Activated T-cell treated with anti-CD3 and anti-CD28 coated beads for 4 hours (primary cell): ENCODE measurements at places on chromosomes 6 and 20.

DNA sequence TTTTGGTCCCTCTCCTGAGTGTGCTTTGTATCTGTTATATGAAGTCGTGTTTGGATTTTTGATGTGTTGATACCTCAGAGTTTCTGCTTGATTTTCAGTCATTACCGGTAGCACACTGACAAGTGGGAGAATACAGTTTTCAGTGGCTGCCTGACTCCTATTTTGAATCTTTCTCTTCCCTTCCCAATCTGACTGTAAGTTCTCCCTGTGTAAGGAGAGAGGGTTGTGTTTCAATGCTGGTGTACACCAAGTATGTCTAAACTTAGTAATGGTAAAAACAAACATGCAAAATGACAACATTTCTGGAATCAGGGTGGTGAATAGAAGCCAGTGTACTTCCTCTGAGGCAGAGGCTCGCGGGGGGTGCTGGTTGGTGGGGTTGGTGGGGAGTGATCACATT, 103.4 kb downstream of the HIVEP1 start:
- DNase-seq: no peak

GRCh38 chr20:61434341-61434781, 182.3 kb downstream of the CDH4 start:
- no peak for DNase-seq

- no peak for DNase-seq
These were observed 50.8 kb upstream of the FAM83D start for GRCh38 chr20:38875175-38875993.

- no peak for DNase-seq
These were observed 549.2 kb upstream of the BTBD3 start for GRCh38 chr20:11368499-11368898.

DNA sequence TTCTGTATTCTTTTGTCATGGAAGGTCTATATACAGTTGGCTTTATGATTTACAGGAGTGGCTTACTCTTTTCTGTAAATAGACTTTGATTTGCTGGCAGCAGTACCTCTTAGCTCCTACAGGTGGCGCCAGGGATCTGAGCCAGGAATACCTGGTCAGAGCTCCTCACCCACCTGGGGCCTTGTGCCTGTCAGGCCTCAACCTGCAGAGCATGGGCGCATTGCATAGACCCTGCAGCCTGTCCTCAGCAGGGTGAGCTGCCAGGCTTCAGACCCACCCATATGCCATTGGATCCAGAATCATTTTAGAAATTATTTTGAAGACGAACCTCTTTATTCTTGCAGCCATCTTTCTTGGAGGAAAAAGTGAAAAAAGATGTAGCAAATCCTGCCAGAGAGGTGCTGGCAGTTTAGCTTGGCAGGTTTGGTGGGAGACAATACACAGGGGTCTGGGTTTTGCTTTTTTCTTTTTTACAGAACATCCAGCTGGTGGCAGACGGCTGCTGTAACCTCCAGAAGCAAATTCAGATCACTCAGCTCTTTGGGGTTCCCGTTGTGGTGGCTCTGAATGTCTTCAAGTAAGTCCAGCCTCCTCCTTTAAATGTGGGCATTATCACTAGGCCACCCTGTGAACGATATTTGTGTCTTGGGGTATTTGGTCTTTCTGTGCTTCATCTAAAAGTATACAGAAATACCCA, 149.1 kb downstream of the MTHFD1L start:
- peak; percentile 48 for DNase-seq

GRCh38 chr6:106027758-106028157, 58.4 kb upstream of the PRDM1 start:
- DNase-seq: no peak

DNA sequence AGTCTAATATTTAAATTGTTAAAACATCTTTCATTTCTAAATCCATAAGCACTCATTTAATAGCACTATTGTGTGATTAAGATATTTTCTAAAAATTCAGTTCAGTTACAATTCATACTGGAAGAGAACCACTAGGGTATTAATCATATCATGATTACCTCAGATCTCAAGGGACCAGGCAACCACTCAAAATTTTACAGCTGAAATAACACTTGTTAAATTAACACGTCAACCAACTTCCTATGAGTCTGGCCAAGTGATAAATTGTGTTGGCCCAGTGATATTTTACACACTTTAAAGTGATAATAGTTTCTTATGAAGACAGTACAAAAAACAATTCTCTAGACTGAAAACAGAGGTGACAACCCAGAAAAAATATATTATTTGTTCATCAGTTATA, 869.0 kb upstream of the ADGRB3 start:
- DNase-seq: no peak

DNA sequence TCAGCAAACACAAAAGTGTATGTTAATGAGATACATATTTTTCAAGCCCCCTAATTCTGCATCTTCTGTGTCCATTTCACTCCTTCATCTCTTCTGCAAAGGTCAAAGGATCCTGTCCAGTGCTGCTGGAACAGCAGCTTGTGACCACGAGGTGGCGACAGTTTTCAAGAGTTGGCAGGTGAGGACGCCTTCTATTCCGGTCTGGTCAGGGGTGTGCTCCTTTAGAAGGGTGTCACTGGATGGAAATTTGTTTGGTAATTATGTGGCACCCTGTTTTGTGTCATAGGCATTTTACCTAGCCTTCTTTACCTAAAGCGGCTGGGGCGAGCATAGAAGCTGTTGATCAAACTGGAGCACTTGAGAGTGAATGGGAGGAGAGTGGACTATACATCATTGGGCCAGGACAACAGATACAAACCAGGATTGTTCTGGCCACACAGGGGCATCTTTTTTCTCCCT, 32.9 kb upstream of the ERVFRD-1 start:
- peak; percentile 65 for DNase-seq

- no peak for DNase-seq
These were observed 125.3 kb downstream of the FOXO3 start for GRCh38 chr6:108685970-108686369.

- no peak for DNase-seq
These were observed 46.1 kb upstream of the TMEM217 start for GRCh38 chr6:37303891-37304503.

DNA sequence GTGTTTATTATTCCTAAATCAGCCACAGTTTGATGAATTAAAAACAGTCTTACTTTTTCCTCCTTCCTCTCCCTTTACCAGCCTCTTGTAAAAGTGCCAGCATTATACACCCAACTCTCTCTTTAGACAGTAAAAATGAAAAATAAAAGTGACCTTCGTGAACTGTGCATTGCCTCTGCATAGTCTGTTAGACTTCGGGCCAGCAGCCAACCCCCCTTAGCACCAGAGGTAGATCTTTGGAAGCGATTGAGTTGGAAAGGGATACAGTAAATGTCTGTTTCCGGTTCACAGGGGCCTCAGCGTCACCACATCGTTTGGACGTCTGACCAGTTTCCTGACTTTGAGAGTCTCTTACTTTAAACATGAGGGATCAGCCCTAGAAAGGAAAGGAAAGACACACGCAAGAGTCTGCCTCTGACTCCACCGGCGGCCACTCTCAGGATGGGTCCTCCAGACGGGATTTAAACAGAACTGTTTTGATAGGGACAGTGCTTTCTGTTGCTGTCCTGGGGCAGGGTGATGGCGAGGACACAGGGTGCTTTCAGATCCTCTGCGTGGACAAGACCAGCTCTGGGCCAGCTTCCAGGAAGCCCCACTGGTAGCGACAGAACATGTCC, 206.6 kb upstream of the PREP start:
- DNase-seq: no peak

- DNase-seq: no peak
These were observed 62.7 kb downstream of the TSHZ2 start for GRCh38 chr20:53034899-53035298.

GRCh38 chr20:60570481-60571277, 612.5 kb downstream of the CDH26 start:
- no peak for DNase-seq

- no peak for DNase-seq
These were observed 498.8 kb upstream of the POU3F2 start for GRCh38 chr6:98335594-98335993.

DNA sequence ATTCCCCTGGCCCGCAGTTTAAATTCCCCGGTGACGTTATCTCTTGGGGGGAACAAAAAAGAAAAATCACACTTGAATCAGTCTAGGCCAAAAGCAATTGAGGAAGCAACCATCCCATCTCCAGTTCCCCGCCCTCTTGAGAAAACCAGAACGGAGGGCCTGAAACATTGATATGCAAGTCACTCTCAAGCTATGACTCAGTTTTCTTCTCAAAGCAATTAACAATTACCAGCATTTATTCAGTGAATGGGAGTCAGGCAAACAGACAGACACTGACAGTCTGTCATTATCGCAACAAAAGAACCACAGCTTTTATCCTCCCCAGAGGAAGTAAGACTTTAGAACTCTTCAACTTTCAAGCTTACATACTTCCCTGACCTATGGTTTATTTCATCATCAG, 100.9 kb downstream of the OPRM1 start:
- no peak for DNase-seq

DNA sequence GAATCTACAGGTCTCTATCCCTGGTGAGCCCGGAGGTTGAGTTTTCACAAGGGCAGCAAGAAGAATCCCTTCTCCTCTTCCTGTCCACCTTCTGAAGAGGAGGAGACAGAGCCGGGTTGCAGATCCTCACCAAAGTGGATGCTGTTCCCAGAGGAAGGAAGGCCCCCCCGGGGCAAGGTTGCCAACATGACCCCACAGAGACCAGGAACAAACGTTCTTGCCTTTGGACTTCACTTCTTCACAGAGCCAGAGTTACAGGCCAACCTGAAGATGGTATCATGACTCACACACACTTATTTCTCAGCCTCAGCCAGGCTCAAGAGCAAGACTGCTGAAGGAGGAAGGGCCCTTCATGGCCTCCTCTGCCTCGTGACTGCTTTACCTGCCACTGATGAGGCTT, 384.3 kb downstream of the CD83 start:
- no peak for DNase-seq

DNA sequence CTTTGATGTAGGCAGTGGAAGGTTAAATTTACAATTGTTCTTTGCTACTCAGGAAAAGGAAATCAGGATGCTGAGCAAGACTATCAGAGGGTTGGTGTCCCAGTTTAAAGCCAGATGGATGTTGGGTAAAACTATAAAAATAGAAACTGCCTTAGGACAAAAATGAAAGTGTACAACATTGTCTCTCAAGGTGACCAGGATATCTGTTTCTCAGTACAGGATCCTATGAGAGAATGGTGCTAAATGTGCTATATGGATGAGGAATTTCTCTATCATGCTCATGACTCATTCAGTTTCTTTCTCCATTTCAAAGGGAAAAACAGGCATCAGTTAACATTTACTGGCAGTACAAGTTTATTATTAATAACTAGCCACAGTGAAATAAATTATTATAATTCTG, 534.2 kb upstream of the GJE1 start:
- DNase-seq: no peak

DNA sequence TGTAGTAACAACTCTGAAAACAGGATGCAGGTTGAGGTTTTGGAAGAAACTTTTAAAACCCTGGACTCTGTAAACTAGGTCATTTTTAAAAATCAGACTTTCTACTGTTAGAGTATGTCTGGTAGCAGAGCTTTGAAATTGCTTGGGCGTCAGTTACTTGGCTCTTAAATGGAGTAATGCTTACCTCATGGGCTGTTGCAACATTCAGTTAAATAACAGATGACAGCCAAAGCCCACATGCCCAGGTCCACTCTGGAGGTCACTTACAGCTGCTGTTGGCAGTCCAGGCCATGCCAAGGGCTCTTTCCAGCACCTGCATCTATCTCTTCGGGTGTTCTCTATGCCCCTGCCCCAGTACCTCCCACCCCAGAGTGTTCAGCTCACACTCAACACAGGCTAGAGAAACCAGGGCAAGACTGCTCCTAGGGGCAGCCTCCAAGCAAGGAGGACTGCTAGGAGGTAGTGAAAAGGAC, 96.4 kb downstream of the BANF2 start:
- no peak for DNase-seq

- DNase-seq: no peak
These were observed 166.5 kb downstream of the SMOC2 start for GRCh38 chr6:168607272-168608112.

GRCh38 chr6:21341910-21342309, 251.6 kb upstream of the SOX4 start:
- DNase-seq: no peak

DNA sequence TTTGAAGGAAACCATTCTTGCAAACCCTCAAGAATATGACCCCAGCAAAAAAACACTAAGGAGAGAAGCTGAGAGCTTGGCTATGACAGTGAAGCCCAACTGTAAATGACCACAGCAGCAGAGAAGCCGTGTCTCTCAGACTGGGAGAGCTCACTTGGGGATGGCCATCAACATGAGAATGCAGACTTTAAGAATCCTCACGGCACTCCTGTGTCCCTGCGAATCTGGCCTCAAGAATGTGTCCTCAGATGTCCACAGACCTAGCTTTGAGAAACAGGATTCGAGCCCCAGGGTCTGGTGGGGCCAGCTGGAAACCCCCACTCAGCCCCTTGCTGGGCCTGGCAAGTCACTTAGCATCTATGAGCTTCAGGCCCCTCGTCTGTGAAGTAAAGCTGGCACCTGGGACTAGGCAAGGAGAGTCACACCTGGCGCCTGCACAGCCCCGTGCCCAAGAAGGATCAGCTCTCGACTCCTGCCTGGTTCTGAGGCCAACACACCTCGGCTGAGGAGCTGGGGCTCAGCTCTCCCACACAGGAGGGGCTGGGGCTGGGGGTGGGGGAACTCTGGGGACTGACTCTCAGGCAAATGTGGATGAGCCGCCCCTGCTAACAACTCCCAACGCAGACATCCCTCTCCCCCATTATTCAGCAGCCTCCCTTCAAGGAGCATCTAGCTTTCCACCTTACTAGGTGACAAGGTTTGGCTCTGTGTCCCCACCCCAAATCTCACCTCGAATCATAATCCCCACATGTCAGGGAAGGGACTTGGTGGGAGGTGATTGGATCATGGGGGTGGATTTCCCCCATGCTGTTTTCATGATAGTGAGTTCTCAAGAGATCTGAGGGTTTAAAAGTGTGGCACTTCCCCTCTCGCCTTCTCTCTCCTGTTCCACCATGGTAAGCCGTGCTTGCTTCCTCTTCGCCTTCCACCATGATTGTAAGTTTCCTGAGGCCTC, 97.7 kb downstream of the GRM4 start:
- no peak for DNase-seq

GRCh38 chr6:169589293-169589692, 112.5 kb downstream of the WDR27 start:
- DNase-seq: no peak

DNA sequence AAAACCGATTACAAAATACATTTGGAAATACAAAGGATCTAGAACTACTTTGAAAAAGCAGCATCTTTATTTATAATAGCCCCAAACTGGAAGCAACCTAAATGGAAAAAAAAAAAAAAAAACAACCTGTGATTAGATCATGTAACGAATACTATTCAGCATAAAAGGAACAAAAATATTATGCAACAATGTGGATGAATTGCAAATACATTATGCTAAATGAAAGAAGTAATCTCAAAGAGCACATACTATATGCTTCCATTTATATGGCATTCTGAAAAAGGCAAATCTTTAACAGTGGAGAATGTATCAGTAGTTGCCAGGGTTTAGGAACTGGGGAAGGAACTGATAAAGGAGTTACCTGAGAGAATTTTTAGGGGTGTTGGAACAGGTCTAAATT, 28.9 kb downstream of the IRAK1BP1 start:
- DNase-seq: no peak

DNA sequence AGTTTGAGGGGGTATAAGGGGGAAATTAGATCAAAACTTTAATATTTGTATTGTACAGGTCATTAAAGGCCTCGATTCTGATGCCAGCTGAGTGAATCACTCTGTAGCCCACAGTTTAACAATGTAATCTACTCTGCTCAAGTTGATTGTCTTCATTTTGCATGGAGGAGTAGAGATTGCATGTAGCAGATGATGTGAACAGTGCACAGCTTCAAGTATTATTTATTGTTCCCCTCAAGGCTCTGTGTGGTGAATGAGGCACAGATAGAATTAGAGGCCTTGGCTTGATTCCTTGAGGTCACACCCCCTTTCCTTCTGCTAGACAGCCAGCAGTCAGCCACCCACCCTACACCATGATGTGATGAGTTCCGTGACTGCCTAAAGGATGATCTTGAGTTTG, 38.1 kb downstream of the TXLNB start:
- DNase-seq: no peak
